ENCODE measurements at places on chromosomes 16 and 17.

DNA sequence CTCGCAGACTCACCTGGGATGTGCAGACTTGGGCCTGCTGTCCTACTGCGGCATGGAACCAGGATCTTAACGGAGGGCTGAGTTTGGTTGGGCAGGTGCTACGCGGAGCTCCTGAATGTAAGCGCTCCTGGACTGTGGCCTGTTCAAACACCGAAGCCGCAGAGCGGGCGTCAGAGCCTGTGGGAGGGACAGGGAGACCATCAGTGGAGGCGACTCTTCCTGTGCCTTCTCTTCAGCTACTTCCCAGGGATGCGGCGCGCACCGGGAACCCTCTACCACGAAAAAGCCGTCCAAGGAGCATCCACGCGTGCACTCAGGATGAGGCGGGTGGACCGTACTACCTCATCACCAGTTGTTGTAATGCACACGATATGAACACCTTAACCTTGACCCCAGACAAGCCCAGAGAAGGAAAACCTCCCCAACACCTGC, 2.0 kb downstream of the USP36 start:
- no peak for DNase-seq

GRCh38 chr17:8922451-8922850, 43.1 kb downstream of the PIK3R5 start:
- DNase-seq = no peak

GRCh38 chr17:8069587-8069860, 18.0 kb downstream of the ALOX12B start:
- DNase-seq = no peak

DNA sequence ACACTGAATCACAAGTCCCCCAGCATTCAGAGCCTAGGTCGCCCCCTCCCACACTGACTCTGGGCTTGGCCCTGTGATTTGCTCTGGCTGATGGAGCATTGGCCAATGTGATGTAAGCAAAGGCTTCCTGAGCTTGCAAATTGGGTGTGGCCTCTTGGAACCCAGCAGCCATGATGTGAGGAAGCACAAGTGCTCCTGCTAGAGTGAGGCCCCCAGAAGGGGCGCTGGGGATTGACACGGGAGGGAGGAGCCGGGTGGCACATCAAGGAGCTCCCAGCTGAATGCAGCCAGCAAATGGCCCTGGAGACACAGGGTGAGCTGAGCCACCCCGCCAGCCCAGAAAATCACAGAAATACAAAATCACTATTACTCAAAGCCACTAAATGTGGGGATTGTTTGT, 308.5 kb downstream of the C16orf95 start:
- DNase-seq = no peak

- DNase-seq = peak; percentile 28
Measured at GRCh38 chr16:50121721-50122445, 31.2 kb upstream of the TENT4B start.

- no peak for DNase-seq
Measured at GRCh38 chr17:72702136-72702735, 390.3 kb downstream of the SLC39A11 start.

- DNase-seq = no peak
Measured at GRCh38 chr17:2854143-2855055, 58.2 kb downstream of the RAP1GAP2 start.

- DNase-seq = no peak
Measured at GRCh38 chr16:73094371-73094770, 46.4 kb upstream of the ZFHX3 start.

DNA sequence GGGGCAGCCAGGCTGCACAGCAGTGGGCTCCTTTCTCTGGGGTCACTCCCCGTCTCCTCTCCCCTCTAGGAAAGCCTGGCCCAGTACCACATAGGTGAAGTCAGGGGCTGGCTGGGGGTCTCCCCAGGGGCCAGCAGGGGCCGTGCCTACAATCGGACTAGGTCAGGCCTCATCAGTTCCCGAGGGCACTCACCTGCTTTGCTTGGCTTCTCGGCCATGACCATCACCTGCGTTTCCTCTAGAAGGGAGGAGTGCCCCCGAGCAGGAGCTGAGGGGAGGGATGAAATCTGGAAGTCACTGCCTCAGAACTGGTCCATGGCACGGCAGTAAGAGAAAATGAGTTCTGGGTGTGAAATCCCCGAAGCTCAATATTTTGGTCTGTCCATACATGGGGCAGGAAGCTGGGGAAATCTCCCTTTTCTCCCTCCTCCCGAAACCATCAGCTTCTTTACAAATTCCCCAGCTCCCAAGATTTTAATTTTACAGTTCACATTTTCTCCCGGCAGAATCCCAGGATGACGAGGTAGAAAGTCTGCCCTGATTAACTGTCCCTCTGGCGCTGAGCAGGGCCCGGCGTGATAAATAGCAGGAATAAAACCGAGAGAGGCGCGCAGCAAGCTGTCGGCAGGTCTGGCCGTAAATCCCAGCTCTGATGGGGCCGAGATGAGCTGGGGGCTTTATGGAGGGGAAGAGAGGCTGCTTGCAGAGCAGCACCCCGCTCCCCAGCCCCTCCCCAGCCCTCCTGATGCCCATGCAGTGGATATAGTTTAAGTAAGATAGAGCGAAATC, 172.1 kb downstream of the RBFOX3 start:
- DNase-seq = no peak

GRCh38 chr16:30728899-30729672, 19.1 kb upstream of the PHKG2 start:
- DNase-seq = no peak

DNA sequence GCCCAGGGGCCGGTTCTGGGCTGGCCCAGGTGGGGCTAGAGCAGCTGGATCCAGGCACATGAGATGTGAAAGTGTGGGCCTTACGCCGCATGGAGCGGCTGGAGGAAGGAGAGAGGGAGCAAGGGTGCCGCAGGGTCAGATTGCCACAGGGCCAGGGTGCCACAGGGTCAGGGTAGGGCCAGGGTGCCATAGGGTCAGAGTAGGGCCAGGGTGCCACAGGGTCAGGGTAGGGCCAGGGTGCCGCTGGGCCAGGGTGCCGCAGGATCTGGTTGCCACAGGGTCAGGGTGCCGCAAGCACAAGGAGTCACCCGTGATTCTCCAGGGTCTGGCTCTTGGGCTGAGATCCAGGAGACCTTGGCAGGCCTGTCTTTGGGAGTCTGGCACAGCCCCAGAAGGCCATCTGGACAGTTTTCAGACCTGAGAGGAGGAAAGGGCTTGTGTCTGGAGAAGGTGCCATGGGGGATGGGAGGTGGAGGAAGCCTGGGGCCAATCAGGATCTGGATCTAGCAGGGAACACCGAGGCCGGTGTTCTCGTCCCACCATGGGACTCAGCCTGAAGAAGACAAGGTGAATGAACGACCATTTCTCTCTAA, 13.1 kb upstream of the LASP1NB start:
- DNase-seq = no peak

DNA sequence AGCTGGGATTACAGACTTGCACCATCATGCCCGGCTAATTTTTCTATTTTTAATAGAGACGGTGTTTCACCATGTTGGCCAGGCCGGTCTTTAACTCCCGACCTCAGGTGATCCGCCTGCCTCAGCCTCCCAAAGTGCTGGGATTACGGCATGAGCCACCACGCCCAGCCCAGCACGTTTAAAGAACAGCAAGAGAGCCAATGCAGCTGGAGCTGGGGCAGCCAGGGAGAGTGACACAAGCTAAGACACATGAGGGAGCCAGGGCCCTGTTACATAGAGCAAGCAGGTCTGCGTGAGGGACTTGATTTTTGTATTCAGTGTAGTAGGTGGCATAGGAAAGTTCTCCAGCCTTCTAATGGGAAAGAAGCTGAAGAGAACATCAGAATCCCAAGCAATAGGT, 21.7 kb upstream of the GOSR2 start:
- no peak for DNase-seq

DNA sequence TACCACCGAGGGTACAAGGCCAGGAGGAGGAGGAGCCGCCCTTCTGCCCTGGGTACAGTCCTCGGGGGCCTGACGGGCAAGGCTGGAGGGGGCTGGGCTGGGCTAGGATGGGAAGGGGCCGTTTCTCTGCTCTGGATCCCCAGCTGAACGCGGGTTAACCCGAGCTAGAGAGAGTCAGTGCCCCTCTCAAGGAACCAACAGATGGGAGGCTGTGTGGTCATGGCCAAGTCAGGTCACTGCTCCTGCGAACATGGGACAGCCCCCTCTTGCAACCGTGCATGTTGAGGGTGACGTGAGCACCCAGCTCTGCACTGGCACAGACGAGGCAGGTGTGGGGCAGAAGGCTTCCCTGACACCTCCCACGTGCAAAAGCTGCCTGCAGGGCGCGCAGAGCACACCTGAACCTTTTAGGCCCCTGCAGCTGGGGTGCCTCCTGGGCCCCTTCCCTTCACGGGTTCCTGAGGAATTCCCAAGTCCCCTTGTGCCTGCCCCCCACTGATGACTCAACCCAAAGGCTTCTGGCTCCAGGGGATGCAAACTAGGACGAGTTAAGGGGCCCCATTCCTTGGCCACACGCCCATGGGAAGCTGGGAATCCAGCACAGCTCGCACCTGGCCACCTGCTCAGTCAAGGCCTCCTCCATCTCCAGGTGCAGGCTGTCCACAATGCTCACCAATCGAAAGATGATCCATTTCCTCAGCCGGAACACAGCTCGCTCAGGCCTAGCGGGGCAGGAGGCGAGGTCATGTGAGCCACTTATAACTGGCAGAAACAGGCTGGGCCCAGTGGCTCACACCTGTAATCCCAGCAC, 6.3 kb downstream of the MYBBP1A start:
- no peak for DNase-seq

DNA sequence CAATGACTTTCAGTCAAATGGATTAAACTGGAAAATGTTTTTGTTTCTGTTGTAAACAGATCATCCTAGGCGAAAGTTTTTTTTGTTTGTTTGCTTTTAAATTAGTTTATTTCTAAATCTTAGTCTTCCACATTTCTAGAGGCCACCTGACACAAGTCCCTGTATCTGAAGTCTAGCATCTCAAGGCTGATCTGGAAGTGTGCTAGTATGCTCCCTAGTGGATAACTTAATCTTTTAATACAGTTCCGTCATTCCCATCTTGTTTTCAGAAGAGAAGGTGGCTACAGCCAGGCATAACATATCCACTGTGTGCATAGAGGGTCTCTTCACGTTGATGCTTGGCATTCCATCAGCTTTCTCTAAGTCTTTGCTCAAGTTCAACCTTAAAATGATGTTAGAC, 7.6 kb downstream of the IFT20 start:
- DNase-seq = no peak

Data from stimulated activated CD4-positive, alpha-beta T cell treated with anti-CD3 and anti-CD28 coated beads, Interleukin-12 subunit alpha, Interleukin-12 subunit beta, amount 100 ng/mL, for 48 hours (primary cell).